ENCODE measurements at places on chromosomes 3 and 15.

- no peak for DNase-seq
These were observed 21.5 kb downstream of the CFAP161 start for GRCh38 chr15:81155375-81156218.

DNA sequence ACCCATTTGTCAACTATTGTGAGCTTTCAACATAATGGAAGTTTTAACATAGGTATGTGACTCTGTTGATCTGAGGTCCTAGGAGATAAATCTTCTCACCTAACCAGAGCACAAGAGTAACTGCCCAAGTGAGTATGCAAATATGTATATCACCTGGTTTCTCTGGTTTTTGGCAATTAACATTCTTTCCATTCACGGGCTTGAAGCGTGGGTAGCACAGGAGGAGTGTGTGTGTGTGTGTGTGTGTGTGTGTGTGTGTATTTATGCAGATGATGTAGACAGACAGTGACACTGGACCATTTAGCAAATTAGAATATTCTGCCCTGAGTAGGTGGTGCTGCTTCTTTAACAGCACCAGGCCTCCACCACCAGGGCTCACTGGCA is 15.0 kb downstream of the EPHB1 start:
- no peak for DNase-seq

DNA sequence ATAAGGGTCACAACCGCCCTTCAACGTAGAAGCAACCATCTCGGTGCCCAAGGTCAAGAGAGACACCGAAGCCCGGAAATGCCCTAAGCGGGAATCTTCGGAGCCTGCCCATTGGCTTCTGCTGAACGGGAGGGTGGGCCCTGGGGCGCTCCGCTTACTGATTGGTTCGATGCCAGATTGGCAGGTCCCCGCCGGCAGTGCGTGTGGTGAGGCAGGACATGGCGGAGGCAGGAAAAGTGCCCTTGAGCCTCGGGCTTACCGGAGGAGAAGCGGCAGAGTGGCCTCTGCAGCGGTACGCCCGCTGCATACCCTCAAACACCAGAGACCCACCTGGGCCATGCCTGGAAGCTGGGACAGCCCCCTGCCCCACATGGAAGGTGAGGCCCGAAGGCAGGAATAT is at the start of gene REC114:
Gene REC114, plus strand, starts transcription at position 197 of the 400 bp plus-strand sequence. Its CDS starts 22 bp downstream, at position 219.
- DNase-seq, result no peak

DNA sequence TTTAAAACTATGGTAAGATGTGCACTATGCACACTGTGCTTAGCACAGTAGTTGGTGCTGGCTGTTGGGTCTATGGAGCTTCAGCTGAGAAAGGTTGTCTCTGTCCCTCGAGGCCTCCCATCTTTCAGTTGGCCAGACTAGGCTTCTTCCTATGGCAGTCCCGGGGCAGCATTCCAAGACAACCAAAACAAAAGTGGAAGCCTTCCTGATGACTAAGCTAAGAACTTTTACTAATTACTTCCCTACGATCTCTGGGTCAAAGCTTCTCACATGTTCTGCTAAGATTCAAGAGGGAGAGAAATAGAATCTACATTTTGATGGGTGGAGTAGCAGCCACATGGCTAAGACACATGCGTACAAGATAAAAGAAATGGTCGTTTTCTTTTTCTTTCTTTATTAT is 342.8 kb downstream of the TUSC7 start:
- DNase-seq, result no peak

DNA sequence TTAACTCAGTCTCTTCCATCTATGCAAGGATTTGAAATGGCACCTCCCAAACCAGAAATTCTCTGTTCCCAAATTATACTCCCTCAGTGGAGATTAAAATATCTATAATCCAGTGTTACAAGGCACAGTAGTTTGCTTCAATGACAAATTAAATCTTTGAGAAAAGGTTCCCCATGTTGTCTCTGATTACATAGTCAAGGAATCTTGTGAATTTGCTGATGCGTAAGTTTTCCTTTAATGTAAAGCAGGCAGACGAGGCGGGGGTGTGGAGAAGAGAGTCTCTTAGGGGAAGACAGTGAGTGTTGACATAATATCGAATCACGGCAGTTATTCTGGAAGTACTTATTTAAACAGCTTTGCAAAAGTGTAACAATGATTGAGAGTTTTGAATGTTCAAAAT is 236.4 kb upstream of the RARB start:
- DNase-seq, result no peak

DNA sequence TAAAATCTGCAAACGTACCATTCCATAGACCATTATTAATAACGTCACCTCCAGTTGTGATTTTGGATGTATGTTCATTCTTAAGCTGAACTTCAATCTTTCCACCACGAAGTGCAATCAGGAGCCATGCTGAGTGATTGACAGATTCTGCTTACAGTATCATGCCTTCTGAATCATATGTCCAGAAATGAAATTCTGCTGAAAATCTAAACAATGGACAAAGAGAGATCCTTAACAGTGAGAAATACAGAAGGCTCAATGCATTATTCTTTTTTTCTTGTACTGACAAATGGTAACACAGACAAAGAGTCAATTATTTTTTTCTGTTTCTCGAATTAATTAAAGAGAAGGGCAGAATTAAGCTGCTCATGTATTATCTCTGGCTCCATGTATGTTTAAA is 1114.5 kb downstream of the EPHA3 start:
- DNase-seq, result no peak

Measured in left colon (tissue), 2 donors.